Activated effector memory CD4-positive, alpha-beta T cell treated with anti-CD3 and anti-CD28 coated beads, Interleukin-2, amount 50 U/mL, for 16 hours (primary cell): ENCODE measurements at places on chromosomes 2 and 18.

- DNase-seq = no peak
These were observed 126.0 kb downstream of the MEP1B start for GRCh38 chr18:32315881-32316280.

DNA sequence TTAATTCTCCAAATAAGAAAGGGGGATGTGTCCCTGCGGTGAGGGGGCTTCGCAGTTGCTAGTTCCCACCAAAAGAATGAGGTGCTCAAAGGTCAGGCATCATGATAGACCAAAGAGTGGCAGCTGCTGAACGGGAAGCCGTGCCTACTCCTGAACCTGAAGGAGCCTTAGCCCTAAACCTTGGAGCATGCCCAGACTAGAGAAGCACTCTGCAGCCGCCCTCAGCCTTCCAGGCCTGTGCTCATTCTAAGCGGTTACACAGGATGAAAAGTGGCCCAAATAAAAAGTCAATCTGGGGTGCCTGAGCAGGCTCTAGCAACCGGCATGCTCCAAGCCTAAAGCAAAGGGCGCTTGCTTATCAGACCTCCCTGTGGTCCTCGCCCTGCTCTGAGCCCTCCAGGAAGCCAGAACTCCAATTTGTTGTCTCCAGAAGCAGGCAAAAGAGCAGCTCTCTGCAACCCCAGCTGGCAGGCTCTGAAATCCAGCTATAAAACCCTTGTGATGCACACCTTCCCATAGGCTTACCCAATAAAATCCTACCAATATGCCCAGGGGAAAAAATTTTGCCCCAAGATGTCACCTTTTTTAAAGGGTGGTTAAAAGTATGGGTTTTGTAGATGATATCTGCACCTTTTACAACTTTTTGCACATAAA, 17.5 kb downstream of the UXS1 start:
- DNase-seq = no peak

- DNase-seq = no peak
These were observed 543.8 kb downstream of the ERBB4 start for GRCh38 chr2:211994806-211995205.

DNA sequence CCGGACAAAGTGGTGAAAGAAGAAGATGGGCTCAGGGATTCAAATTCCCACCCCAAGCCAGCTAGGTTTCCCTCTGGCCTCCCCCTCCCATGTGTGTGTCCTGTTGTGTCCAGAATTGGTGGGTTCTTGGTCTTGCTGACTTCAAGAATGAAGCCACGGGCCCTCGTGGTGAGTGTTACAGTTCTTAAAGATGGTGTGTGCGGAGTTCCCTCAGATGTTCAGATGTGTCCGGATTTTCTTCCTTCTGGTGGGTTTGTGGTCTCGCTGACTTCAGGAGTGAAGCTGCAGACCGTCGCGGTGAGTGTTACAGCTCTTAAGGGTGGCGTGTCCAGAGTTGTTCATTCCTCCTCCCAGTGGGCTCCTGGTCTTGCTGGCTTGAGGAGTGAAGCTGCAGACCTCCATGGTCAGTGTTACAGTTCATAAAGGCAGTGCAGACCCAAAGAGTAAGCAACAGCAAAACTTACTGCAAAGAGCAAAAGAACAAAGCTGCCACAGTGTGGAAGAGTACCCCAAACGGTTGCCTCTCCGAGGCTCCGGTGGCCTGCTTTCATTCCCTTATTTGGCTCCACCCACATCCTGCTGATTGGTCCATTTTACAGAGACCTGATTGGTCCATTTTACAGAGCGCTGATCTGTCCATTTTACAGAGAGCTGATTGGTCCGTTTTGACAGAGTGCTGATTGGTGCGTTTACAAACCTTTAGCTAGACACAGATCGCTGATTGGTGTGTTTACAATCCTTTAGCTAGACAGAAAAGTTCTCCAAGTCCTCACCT, 37.7 kb upstream of the KLF11 start:
- DNase-seq = peak; percentile 28

DNA sequence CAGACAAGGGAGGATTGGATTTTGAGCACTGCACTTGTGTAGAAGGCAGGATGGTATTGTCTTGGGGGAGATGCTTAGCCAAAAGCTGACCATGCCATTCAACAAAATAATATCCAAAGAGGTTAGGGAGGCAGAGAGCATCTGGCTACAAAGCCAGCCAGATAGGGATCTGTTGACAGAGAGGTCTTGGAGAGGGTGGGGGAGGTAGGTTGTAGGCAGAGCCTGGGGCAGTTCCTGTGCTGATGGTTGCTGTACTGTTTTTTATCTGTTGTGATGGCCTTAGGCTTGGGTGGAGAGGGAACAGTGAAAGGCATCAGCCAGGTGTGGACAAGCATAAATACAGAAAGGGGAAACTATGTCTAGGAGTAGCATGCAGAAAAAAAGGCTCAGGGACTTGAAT, 100.9 kb downstream of the AQP4 start:
- DNase-seq = no peak

GRCh38 chr2:117126656-117127055, 687.8 kb upstream of the DDX18 start:
- no peak for DNase-seq

DNA sequence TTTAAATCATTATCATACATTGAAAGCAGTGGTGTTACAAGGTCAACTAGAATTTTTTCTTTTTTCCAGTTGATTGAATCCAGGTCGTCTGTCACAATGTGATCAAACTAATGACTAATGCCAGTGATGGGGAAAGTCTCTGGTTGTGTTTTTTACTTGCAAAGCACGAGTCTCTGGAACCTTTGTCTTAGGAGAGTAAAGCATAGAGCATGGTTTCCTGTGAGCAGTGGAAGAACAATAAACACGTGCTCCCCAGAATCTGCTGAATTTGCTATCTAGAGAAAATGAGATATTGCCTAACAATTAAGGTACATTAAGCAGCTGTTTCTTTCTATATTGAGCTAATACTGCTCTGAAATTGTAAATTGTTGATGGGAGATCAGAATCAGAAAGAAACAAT, 1332.4 kb upstream of the TMEFF2 start:
- no peak for DNase-seq

GRCh38 chr2:86230961-86231360, 31.7 kb downstream of the MRPL35 start:
- DNase-seq = no peak

DNA sequence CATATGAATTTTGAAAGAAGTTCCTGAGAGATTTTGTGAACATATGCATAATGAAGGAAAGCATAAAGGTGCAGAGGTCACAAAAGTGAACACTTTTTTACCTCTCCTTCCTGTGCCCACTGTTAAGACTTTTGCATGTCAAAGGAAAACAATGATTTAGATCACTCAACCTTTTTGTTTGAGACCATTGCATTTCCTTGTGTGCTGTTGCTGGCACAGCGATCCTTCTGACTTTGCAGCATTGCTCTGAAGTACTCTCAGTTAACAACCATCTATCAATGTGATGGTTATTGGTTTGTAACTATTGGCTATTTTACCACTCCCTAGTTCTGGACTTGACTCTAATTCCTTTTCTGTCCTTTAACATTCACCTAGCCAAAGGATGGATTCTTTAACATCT, 61.7 kb upstream of the TFPI start:
- no peak for DNase-seq

DNA sequence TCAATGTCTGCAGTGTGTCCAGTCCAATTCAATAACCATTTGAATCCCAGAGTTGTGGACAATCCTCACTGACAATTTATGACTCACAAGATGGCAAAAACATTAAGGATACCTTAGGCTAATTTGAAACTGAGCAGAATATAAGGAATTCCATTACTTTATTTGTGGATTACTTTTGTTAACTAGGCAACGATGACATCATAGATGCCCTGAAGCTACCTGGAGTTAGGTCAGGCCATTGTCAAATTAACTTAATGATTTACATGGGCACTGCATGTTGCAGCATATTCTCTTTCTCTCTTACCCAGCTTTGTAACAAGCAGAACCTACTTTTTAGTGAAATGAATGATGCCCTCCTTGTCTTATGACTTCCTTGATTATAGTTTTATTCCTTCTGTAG, 100.0 kb upstream of the CDCA7 start:
- DNase-seq = no peak

- DNase-seq = no peak
These were observed 14.1 kb upstream of the CREB1 start for GRCh38 chr2:207515671-207516070.

DNA sequence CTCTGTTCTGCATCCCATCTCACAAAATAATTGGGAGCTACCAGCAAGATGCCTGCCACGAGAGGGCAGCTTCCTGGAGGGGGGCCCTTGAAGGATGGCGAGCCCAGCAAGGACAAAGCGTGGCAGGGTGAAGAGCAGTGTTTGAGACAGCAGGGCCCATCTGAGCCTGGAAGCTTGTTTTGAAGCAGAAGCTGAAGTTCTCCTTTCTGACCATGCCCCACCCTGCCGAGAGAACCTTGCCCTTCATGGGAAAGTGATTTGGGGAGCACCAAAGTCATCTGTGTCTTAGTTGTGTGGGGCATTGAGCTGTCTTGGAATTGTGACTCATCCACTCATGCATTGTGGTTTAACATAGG, 216.3 kb downstream of the BCL11A start:
- DNase-seq = no peak

GRCh38 chr2:233059797-233060500, at the start of gene INPP5D:
Gene INPP5D, plus strand, starts transcription at chr2:233060342. Its CDS starts 137 bp downstream, at chr2:233060479.
- peak; percentile 90 for DNase-seq

GRCh38 chr2:232323328-232323650, 55.3 kb upstream of the ALPP start:
- peak; percentile 37 for DNase-seq

DNA sequence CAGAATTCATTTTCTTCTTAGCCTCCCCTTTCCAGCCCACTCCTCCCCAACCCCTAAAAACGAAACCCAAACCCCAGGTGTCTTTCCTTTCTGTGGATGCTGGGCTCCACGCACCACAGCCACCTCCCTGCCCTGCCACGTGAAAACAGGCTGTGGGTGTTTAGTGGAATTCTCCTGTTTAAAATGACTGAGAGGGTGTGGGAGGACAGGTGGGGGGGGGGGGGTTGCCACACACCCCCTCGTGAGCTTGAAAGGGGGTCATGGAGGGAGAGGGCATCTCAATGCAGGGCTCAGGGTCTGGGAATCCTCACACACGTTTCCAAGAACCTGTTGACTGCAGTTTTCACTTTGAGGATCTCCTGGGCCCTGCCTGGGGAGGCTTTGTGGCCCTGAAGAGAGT, 110.3 kb downstream of the FAM210A start:
- no peak for DNase-seq

- DNase-seq = no peak
These were observed 438.5 kb upstream of the TRIB2 start for GRCh38 chr2:12278217-12278750.

DNA sequence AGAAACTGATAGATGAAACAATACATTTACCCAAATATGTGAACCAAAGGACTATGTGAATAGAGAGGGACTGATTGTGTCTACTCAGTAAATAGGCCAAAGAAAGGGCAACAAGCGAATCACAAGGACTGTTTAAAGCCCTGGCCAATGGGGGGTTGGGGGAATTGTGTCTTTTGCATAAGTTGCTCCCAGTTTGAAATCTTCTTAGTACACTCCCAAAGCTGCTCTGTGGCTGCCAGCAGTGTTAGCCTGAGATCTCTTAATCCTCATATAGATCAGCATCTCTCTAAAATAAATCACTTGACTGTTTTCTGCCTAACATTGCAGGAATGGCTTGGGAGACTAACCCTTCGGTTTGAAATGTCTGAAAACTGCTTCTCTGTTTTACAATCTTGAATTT, 236.4 kb downstream of the PLCL1 start:
- no peak for DNase-seq

DNA sequence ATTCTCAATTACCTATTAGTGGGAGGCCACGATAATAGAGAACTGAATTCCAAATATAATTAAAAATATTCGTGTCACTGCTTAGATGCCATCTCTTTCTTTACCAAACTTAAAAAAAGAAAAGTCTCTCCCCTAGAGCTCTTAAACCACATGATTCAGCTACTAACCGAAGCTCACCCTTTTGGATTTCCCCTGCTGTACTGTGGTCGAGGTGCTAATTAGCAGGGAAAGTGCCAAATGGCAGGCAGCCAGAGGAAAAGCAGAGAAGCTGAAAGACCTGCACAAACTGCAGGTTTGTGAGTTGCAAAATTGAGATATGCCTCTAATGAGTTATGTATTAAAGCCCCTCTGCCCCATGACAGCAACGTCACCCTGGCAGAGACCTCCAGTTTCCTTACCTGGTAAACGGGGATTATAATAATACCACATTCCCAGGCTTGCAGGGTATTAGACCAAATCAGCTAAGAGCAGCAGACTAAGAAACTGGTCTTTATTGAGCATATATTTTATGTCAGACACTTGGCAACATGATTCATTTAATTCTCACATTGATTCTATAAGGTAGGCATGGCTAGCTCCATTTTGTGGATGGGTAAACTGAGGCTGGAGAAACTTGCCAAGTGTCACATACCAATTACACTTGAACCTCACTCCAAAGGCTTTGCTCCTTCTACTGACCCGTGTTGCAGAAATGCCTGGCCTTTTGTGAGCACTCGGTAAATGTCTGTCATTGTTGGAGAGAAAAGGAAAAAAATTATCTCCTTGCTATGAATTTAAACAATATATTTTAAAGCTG, 259.7 kb downstream of the LPIN1 start:
- peak; percentile 87 for DNase-seq

GRCh38 chr18:69854455-69854854, 93.2 kb downstream of the CD226 start:
- no peak for DNase-seq

DNA sequence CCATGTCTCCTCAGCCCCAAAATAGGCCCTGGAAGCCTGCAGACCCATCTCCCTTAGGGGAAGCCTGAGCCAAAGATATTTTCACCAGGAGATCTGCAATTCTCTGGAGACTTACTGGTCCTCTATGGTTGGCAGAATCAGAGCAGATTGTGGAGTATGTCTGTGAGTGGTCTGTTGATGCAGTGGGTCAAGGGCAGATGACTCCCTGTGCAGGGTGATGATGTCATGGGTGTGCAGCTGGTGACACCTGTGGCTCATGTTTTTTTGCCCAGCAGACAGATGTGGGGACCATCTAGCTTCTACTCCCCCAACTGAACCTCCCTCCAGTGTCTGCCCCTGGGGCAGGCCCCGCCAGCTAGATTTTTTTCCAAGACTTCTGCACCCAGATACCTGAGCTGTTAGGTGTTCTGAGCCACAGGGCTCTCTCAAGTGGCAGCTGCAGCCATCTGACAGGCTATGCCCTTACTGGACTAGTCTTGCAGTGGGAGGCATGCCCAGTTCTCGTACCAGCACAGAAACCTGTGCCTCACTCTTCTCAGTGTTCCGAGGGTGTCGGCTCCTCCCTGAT, 558.7 kb upstream of the LRRTM1 start:
- no peak for DNase-seq

GRCh38 chr2:39424951-39425350, 12.1 kb downstream of the MAP4K3 start:
- DNase-seq = no peak

DNA sequence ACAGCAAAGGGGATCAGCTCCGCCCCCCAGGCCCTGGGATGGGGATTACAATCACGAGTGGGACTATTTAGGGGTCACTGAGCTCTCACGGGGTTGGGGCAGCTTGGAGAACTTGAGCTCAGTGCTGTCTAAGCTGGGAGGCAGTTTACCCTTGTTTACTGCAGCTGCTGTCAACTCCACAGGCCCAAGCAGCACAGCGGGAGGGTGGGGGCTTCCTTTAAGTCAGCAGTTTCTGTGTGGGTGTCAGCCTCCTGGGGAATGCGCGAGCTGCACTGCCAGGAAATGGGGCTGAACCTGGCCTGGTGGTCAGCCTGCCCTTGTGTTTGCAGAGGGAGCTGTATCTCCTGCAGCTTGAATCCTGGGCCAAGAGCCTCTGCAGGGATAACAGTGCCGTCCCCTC, 29.8 kb downstream of the TOGARAM2 start:
- peak; percentile 76 for DNase-seq
